ENCODE measurements at places on chromosomes 7 and 10. TPM values are rescaled to one million over a fixed set of nuclear protein-coding genes. Genes with fewer than 3 reads are reported as not detected.

The DENND10 gene
- polyA plus RNA-seq = 53.5 TPM

The NCF1 gene
- 2.1 TPM for polyA plus RNA-seq

The FIGNL1 gene
- polyA plus RNA-seq = 32.6 TPM

The NRAP gene
- 0.04 TPM for polyA plus RNA-seq

The MYPN gene
- 0.10 TPM for polyA plus RNA-seq

The MRLN gene
- polyA plus RNA-seq = not detected

The HOXA2 gene
- 11.8 TPM for polyA plus RNA-seq

The EMX2 gene
- polyA plus RNA-seq = 146 TPM

The HHEX gene
- 8.2 TPM for polyA plus RNA-seq

The C10orf67 gene
- polyA plus RNA-seq = 3.0 TPM

The SPDYE6 gene
- 2.4 TPM for polyA plus RNA-seq

The BTBD16 gene
- 0.96 TPM for polyA plus RNA-seq

The GPR15LG gene
- polyA plus RNA-seq = 0.97 TPM

The C7orf57 gene
- 0.64 TPM for polyA plus RNA-seq

The TRDMT1 gene
- polyA plus RNA-seq = 10.9 TPM

The TMEM236 gene
- 0.43 TPM for polyA plus RNA-seq

The SLC39A12 gene
- not detected for polyA plus RNA-seq

The TDRD1 gene
- polyA plus RNA-seq = not detected

The CALD1 gene
- polyA plus RNA-seq = 239 TPM

The TAS2R38 gene
- polyA plus RNA-seq = not detected

The KCNK18 gene
- not detected for polyA plus RNA-seq

The ARPC1A gene
- polyA plus RNA-seq = 98.8 TPM

The BLNK gene
- polyA plus RNA-seq = 47.2 TPM

The PLEKHS1 gene
- 0.29 TPM for polyA plus RNA-seq

The PRTFDC1 gene
- 34.5 TPM for polyA plus RNA-seq

The ERVW-1 gene
- polyA plus RNA-seq = 3.2 TPM

The MYH16 gene
- polyA plus RNA-seq = 0.06 TPM

The FXYD4 gene
- not detected for polyA plus RNA-seq

The ST8SIA6 gene
- polyA plus RNA-seq = 1.2 TPM

The EN2 gene
- 0.09 TPM for polyA plus RNA-seq

The GLCCI1 gene
- polyA plus RNA-seq = 26.0 TPM

The PPP1R3C gene
- polyA plus RNA-seq = 36.3 TPM

The CRYGN gene
- 3.7 TPM for polyA plus RNA-seq

The SFXN2 gene
- 53.6 TPM for polyA plus RNA-seq
